ENCODE measurements at places on chromosomes 1 and 21.

- no peak for DNase-seq
Measured at GRCh38 chr1:224543453-224543852, 72.7 kb upstream of the CNIH3 start.

GRCh38 chr1:108685529-108685928, 6.6 kb upstream of the PRPF38B start:
- DNase-seq, result no peak

GRCh38 chr21:33229784-33230544, at the start of gene IFNAR2:
TSS of gene IFNAR2 (plus strand) at chr21:33229938. CDS start at chr21:33241923, 11,985 bp downstream.
- no peak for DNase-seq

- no peak for DNase-seq
Measured at GRCh38 chr1:39380036-39380435, 111.4 kb upstream of the BMP8A start.

Data from Panc1 (cell line).